ENCODE measurements at places on chromosomes 11 and 22.

DNA sequence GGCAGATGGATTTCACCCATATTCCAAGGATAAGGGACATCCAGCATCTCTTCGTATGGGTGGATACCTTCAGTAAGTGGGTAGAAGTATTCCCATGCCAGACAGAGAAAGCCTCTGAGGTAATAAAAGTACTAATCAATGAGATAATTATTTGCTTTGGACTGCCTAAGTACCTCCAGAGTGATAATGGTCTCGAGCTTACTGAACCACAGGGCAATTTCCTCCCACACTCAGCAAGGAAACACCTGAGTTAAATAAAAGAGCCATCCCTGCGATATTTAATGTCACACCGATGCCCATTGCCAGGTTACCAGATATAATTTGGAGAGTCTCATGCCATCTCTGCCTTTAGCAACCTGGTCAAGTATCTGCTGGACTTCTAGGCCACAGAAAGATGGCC lies 70.6 kb upstream of the MPEG1 start:
- DNase-seq = no peak

DNA sequence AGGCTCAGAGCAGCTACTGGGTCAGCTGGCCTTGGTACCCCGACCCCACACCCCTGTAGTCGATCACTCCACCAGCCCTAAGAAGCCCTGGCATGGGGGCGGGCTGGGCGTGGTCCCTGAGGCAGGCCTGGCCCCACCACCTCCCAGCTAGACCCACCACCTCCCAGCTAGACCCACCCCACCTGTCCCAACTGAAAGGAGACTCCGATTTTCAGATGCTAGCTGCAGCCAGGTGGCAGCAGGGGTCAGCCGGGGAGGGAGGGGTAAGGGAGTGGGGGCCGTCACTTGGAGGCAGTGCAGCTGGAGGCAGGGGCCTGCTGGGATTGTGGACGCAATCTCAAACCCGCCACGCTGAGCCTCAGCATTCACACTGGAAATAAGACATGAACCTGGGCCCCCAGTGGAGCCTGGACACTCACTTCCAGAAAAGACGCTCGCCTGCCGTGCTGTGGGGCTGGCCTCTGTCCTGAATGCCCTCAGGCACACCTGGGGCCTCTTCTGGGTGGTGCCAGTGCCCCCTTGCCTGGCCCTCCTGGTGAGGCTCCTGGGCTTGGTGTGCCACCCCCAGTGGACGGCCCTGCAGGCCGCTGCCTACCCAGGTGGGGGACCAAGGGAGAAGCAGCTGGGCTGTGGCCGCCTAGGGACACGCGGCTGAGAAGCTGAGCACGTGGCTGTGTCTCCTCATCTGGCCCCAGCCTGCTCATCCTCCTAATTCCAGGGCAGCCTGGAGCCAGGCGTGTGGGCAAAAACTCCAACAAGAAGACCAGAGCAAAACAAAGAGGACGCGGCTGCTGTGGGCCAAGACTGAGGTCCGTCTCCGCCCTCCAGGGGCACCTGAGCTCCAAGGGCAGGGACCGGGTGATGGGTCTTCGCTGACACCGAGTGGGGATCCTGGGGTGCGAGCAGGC lies 26.7 kb downstream of the OSBPL5 start:
- no peak for DNase-seq

DNA sequence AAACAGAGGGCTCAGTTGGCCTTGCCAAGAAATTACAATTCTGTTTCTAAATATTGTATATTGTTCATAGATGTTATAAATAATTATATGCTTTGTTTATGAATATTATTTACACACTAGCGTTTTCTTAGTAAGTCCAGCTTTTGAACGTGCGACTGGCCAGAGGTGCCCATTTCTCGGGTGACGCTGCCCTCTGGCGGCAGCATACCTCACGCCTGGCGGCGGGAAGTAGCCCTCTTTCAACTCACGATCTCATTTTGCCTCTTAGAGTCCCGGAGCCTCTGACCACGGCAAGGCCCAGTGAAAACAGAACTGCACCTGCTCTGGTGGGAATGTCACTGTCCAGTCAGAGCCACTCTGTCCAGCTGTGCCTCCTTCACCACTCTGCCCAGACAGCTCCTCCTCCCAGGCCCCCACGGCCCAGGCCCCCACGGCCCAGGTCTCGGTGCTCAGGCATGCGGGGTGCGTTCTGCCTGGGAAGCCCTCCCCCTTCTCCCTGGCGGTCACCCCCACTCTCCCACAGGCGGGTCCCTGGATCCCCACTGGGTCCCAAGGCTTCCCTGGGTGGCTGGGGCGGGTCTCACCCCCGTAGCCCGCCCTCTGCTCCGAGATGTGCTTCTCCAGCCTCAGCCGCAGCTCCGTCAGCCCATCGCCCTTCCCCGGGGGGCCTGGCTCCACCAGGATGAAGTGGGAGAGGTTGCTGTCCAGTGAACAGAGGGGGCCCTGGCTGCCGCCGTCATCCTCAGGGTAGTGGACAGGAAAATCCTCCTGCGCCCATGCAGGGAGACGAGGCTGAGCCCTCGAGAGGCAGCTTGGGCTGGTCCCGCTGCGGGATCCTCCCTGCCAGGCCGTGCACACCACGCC lies 19.3 kb downstream of the TSSC4 start:
- peak; percentile 85 for DNase-seq

DNA sequence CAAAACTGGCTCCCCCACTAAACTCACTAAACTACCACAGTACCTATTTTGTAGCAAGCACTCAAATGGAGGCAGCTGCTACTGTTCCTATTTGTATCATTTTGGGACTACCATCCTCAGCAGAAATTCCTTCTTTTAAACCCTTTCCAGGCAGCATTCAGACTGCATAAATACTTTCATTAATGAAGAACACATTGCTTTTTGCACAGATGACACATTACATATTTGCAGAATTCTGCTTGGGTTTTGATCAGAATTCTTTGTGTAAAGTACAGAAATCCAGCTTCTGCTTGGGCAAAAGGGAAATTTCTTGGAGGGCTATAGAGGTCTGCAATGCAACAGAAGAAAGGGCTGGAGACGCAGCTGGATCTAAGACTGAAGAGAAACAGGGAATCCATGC lies 24.2 kb downstream of the RBX1 start:
- no peak for DNase-seq

DNA sequence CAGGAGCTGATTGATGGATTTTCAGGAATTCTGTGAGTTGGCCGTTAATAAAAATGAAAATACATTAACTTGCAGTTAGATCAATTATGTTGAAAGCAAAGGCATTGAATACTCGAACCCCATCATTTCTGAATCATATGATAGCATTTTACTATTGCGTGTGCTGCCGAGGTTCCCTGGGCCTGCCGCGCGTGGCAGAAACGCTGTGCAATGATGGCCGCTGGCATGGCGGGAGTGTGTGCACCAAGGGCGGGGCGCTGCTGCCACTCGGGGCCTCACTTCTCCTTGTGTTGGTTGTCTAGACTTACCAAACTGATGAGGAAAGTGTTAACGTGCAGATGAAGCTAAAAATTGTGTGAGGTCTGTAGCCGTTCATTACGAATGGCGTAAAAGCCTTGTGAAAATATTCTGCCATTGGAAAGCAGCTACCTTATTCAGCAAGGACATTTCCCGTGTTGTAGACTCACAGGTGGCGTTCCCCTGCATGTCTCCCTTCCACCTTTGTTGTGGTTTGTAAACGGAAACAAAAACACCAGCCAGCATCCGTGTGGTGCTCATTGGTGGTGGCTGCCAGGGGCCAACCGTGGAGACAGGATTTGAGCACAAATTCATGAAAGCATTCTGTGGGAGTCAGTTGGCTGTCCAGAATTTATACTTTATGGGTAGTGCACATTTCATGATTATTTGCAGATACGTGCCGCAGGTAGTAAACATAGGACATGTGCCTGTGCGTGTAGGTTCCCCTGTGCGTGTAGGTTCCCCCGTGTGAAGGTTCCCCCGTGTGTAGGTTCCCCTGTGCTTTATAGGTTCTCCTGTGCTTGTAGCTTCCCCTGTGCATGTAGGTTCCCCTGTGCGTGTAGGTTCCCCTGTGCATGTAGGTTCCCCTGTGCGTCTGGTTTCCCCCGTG lies 5.9 kb upstream of the GRAMD4 start:
- no peak for DNase-seq

DNA sequence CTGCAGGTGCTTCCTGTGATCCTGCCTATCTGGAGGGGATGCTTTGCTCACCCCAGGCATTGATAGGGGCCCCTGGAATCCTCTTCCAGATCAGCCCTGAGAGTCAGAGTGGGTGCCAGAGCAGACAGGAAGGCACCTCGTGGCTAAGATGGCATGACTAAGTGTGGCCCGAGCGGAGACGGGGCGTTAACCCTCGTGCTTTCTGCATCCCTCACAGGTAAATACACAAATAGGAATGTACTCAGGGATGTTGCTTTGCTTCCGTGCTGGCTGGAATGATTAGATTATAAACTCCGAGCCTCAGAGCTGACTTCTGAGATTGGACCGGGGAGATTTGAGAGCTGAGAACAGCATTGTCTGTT lies 312.7 kb upstream of the B3GAT1 start:
- DNase-seq = no peak

DNA sequence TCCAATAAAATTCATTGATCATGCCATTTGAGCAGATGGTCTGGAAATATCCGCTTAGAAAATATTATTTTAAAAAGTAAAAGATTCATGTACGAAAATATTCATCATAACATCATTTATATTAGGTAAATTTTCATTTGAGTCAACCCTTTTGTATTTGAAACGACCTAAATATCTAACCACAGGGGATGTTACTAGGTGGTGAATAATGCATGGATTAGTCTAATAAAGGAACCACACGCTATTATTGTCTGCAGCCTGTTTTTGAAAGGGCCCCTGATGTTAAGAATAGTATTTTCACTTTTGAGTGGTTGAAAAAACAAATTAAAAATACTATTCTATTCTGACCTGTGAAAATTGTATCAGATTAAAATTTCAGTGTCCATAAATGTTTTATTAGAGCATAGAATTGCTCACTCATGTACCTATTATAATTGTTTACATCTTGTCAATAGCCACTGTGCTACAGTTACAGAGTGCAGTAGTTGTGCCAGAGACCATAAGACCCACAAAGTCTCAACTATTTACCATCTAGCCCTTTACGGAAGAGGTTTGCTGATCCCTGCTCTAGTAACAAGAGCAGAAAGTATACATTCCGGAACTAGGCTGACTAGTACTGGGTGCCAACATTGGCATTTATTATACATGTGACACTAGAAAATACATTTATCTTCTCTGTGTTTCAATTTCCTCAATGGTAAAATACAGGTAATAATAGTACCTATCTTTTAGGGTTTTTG lies 176.1 kb downstream of the LRRC4C start:
- DNase-seq = peak; percentile 42
